ENCODE measurements at places on chromosomes 1 and 21.

- DNase-seq: no peak
Observed at GRCh38 chr1:31302709-31303441, 6.0 kb downstream of the ZCCHC17 start.

DNA sequence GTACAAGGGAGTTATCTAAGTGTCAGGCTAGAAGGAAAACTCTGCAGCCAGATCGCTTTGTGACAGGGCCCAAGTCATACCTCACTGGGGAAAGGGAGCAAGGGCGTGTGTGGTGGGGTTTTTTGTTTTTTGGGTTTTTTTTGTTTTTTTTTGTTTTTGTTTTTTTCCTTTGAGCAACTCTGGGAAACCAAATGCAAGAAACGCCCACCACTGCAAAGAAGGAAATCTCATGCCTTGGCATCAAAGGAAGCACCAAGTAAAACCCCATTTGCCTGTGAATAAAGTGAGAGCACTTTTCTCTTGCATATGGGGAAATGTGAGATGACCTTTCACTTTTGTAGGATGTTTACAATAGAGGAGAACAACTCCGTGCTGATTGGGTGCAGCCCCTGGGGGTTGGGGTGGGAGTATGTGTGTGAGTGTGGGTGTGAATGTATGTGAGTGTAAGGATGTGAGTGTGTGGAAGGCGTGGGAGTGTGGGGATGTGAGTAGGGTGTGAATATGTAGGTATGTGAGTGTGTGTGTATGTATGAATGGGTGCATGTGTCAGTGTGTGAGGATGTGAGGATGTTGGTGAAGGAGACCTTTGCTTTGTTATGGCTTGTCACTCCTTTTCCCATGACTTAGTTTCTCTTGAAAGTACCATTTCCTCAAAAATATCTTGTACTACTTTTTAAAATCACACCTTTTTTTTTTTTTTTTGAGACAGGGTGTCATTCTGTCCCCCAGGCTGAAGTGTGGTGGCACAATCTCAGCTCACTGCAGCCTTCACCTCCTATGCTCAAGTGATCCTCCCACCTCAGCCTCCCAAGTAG, 34.6 kb downstream of the IL12RB2 start:
- DNase-seq: no peak

DNA sequence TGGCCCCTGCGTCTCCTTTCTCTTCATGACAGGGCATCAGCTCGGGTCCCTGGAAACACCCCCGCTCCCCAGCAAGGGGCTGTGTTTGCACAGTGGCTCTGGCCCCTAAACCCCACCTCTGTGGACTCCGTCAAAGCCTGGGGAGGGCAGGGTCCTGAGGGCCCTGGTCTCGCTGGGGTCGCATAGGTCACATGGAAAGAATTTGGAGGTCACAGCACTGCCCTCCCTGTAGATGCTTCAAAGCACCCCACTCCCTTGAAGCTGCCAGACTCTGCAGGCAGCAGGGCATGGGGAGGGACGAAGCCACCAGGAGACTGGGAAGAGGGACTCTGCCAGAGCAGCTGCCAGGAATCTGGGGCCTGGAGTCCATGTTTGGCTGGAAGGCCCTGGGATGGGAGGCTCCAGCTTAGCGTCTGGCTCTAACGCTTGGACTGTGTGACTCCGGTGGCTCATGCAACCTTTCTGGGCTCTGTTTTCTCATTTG, 36.6 kb upstream of the ECE1 start:
- no peak for DNase-seq

DNA sequence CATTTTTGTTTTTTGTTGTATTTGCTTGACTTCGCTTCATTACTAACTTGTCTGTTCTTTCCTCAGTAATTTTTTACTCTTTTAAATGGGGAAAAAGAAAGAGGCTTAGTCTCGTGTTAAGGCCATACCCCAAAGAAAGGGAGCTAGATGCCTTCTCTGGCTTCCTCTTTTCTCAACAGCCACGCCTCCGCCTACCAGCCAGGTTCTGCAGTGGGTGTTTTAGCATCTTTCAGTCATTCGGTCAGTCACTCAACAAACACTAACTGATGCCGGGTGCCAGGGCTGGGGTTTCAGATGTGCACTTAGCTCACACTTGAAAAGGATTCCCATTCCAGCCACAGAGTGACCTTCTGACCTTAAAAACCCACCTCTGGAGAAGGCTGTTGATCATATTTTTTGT, 46.3 kb upstream of the VAV3 start:
- no peak for DNase-seq

- DNase-seq: no peak
Observed at GRCh38 chr1:16198444-16199156, 13.9 kb downstream of the ARHGEF19 start.

DNA sequence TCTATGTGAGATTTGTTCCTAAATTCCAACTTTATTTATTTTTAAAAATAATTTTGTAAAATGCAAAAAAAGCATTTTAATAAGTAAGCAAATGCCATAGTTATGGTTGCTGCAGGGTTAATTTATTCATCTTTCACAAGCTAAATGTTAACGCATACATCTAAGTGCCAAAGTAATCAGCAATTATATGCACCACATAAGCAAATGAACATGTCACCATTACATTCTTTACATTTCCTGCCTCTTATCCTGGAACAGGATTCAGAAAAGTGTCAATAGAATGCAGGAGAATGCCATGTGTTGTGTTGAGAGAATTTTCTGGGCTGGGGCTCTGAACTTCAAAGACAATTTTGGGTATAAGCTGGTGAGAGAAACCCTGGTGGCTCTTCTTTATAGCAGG, 136.6 kb downstream of the GRIK1 start:
- DNase-seq: no peak

- DNase-seq: no peak
Observed at GRCh38 chr1:14500041-14500440, 98.4 kb upstream of the KAZN start.

- DNase-seq: no peak
Observed at GRCh38 chr1:45530632-45531135, 9.0 kb upstream of the PRDX1 start.

GRCh38 chr1:76463278-76463677, 388.7 kb downstream of the ST6GALNAC3 start:
- DNase-seq: no peak

GRCh38 chr1:40973912-40974311, 5.6 kb upstream of the CTPS1 start:
- no peak for DNase-seq

DNA sequence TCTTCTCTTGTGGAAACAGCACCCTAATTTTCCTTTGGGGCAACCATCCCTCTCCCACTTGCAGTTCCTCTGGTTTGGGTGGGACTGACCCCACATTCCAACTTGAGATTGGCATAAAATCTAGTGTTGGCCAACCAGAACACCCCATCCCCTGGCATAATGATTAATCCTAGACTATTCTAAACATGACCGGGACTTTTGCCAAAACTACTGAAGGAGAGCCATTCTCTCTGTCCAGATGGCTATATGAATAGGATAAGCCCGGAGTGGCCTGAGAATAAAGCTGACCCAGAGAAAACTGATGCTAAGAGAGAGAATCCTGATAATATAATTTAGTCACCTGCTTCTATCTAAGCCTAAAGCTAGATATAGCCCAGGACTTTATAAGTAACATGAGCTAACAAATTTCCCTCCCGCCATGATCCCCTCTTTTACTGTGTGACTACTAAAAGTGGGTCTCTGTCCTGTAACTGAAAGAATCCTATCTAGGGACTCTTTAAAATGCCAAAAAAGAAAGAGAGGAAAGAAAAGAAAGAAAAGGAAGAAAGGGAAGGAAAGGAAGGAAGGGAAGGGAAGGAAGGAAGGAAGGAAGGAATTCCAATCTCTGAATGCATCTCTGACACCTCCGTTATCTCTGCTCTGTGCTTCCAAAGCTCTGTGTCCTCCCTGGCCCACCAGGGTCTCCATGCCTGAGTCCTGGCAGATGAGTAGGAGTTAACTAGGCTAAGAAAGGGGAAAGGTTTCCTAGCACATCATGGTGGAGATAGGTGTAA, 28.0 kb upstream of the NRDC start:
- DNase-seq: no peak

DNA sequence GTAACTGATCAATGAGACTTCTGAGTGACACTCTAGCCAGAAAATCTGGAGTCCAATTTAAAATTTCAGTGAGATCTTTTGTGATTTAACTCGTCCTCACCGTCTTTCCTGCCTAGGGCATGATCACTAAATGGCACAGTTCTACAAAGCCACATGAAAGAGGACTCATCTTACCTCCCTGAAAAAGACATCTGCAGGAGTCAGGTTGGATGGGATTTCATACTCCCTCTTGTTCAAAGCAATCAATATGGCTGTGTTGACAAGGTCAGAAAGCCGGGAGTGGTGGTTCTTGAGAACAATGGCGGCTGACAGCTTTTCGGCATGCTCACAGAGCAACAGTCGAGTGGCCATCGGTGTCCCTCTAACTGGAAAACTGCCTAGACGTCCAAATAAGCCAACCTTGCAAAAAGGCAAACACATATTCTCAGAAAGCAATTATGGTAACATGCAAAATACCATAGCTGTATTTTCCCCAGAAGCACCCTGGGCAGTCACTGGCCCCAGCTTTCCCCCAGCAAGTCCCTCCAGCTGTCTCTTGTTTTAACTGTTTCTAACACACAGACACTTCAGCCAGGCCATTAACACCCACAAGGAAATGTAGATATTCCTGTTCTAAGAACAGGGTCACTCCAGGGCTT, 36.6 kb upstream of the ACTA1 start:
- no peak for DNase-seq

GRCh38 chr1:61926597-61926996, 184.3 kb downstream of the PATJ start:
- no peak for DNase-seq

DNA sequence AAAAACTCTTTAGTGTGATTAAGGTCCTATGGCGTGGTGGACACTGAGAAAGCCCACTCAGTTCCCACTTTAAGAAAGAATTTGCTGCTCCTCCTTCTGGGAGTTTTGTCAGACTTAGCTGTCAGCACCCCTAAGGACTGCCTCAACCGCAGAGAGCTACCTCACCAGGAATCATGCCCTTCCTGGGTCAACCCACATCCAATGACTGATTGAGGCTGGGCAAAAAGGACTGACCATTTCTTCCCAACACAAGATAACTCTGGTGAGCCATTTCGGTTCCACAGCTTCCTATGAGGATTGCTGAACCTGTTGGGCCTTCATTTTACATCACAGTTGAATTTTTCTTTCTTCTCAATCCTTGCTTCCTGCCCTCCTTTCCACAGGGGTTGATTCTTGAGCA, 197.9 kb downstream of the NCAM2 start:
- no peak for DNase-seq

DNA sequence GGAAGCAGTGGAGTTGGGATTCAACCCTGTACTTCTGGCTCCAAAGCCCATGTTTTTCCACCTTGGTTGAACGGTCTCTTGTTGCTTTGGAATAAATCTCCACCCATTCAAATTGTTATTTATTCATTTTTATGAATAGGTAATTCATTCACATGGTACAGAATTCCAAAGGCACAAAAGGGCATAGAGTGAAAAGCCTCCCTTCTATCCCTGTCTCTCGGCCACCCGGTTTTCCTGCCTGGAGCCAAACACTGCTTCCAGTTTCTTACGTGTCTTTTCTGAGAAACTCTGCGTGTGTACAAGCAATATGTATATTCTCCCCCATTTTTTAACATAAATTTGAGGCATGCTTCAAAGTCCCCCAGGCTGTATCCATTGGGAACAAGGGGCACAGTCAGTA, 3.9 kb downstream of the EXTL1 start:
- DNase-seq: no peak

DNA sequence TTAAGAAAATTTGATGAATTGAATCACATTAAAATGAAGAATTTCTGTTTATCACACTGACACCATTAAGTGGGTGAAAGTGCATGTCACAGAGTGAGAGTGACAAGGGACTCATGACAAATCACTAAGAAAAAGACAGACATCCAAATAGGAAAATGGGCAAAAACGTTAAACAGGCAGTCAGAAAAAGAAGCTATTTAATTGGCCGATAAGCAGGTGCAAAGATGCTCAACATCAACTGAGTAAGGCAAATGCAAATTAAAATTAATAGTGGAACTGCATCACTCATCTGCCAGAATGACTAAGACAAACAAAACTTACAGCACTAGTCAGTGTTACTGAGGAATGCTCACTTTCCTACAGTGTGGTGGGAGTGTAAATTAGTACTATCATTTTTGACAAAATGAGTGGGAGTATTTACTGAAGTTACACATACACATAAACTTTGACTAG, 39.2 kb upstream of the RUNX1 start:
- no peak for DNase-seq

GRCh38 chr1:160363951-160364735, 2.7 kb upstream of the NHLH1 start:
- peak; percentile 15 for DNase-seq

DNA sequence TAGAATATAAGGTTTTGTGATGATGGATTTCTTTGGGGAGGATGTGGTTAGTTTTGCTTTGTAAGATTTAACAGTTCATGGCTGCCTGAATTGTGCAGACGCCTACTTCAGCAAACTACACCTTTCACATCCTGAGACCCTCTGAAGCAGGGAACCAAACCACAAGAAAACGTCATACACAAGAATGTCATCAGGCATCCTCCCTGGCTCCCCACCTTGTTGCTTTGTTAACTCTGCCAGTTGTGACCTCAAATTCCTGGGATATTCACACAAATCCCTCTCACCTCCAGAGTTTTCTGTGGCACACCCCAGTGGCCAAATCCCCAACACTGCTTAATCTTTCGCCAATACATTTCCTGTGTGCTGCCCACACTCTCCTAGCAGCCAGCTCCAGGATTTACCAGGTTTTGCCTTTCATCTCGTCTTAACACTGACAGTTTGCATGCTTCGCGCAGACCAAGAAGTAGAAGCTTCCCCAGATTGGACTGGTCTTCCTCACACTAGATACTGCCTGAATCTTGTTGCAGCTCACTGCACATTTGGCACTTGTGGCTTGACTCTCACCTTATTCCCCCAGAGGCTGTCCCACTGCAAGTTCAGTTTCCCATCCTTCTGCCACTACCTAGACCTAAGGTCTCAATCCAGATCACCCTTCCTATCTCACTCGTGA, 51.1 kb upstream of the CTTNBP2NL start:
- DNase-seq: peak; percentile 73

- DNase-seq: no peak
Observed at GRCh38 chr1:93155335-93155734, 24.9 kb downstream of the TMED5 start.

DNA sequence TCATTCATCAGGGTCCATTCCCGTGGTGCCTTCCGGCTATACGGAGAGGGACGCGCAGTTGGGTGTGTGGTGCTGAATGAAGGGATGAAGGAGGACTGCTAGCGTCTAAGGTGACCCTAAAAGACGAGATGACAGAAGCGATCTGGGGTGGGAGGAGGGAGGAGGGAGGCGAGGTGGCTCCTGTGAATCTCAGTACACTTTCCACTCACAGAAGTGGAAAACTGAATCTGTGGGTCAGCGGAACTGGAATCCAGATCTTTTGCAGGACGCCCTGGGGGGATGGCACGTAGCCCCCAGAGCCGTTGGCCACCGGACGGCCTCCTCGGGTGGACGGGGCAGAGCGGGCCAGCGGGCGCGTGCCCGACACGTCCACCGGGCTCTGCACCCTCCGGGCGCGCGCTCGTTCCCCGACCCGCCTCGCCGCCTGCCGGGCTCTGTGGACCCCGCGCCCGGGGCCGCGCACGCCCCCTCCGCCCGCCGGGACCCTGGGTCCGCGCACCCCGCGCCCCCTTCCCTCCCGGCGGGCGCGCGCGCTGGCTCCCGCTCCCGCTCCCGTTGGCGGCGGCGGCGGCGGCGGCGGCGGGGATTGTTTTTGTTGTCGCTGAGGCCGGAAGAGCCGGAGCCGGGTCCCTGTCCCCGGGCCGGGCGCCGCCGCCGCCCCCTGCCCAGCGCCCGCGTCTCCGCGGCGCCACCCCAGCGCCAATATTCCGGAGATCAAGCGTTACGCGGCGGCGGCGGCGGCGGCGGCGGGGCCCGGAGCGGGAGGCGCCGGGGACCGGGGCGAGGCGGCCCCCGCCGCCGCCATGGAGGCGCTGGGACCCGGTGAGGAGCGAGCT, at the start of gene AGO4:
Gene AGO4 (plus strand): TSS at position 403 of the 836 bp plus-strand sequence. CDS start 401 bp downstream, at position 804.
- peak; percentile 14 for DNase-seq

GRCh38 chr1:42552636-42553035, 89.5 kb downstream of the CCDC30 start:
- no peak for DNase-seq
